Breast epithelium (tissue), 4 donors: ENCODE measurements at places on chromosomes 5 and 9. TPM values are rescaled to one million over a fixed set of nuclear protein-coding genes. Genes with fewer than 3 reads are reported as not detected.

- DNase-seq = peak; percentile 33
Observed at GRCh38 chr5:174311531-174312269, 266.2 kb downstream of the NSG2 start.

- no peak for DNase-seq
Observed at GRCh38 chr5:36724467-36725332, 118.3 kb downstream of the SLC1A3 start.

DNA sequence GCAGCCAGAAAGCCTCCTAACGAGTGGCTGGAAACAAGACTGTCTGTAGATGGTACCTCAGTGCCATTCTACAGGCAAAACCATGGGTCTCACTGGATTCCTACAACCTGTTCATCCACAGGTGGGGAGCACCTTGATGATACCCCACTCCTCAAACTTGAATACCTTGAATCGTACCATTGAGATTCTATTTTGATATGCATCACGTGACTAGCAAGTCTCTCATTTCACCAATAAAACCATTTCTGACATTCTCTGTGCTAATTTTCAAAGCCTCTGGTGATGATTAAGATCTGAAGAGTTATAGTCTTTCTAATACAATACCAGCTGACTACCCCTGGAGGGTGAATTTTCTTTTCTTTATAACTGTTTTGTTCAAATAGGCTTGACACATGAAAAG is 188.9 kb downstream of the ADAMTS12 start:
- no peak for DNase-seq

- DNase-seq = no peak
Observed at GRCh38 chr5:32767948-32768467, 56.9 kb downstream of the NPR3 start.

GRCh38 chr5:155293605-155294178 is 280.1 kb downstream of the KIF4B start:
- no peak for DNase-seq

The SPIN1 gene
- 103 TPM for total RNA-seq

DNA sequence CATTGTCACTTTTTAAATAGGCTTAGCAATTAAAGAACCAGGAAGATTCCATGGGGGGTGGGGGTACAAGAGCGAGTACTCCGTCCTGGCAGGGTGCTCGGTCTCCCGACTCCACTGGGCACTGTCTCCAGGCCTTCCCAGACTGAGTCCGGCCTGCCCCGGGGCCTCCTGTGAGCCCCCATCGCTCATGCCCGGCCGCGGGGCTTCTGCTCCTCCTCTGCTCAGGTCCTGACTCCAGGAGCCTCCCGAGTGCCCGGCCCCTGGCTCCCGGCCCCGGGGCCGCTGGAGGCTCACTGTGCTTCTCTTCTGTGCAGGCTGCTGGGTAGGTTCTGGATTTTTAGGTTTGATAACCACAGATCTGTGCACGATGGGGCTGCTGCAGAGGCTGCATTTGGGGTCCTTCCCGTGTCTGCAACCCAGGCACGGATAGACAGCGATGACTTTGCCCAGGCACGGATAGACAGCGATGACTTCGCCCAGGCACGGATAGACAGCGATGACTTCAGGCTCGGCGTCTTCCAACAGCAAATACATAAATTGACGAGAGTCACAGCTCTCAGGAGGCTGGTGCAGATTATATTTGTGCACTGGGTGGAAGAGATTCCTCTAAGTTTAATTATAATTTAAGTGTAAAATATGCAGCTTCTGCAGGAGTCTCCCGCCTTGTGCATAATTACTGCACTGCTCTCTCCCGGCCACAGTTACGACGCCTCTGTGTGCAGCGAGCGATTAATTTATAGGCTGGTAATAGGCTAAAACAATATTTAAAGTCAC is 74.8 kb upstream of the RXRA start:
- no peak for DNase-seq

The NOXA1 gene
- total RNA-seq = 2.9 TPM

- no peak for DNase-seq
Observed at GRCh38 chr9:109245310-109245897, 75.5 kb downstream of the EPB41L4B start.

DNA sequence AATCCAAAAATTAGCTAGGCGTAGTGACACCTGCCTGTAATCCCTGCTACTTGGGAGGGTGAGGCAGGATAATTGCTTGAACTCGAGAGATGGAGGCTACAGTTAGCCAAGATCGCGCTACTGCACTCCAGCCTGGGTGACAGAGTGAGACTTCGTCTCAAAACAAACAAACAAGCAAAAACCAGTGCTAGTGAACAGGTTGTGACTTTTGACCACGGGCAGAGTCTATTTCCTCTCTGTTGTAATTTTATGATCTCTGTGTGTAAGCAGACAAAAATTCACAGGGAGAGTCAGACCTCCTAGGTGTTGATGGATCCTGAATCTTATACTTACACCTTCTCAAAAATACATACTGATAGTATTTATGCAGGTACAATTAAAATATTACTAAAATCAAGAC is 65.8 kb downstream of the SPEF2 start:
- no peak for DNase-seq

The EEIG1 gene
- total RNA-seq = 19.7 TPM

The ZNF454 gene
- total RNA-seq = 5.2 TPM

DNA sequence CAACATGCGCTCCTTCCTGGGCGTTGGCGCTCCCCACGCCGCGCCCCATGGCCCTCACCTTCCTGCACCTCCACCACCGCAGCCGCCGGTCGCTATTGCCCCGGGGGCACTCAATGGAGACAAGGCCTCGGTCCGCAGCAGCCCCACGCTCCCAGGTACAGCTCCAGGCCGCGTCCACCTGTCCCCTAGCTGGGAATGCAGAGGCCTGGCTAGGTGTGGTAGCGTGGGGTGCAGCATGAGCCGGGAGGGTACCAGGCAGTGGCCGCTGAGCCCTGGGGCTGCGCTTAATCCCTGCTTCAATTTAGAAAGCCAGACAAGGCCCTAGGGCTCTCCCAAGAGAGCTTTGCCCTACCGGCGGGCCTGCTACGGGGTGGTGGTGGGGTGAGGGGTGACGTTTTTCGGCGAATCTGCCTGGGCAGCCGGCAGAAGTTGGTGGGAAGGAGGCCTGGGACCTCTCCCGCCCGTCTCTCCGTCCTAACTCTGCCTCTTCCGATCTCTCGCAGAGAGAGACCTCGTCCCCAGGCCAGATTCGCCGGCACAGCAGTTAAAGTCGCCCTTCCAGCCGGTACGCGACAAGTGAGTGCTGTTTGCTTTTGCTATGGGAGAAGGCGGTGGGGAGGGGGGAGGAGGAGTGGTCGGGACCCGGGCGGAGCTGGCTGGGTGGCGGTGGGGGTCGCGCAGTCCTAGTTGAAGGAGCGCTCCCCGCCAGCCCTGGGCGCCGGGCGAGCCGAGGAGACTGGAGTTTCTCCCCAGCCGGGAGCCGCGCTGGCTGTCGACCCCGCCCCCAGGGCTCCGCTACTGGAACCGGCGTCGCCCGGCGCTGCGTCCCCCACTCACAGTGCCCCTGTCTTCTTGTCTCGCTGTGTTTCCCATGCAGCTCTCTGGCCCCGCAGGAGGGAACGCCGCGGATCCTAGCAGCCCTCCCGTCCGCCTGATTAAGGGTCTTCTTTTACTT is 4.8 kb downstream of the IRX1 start:
- no peak for DNase-seq

GRCh38 chr9:129009584-129010141 is 18.5 kb downstream of the SH3GLB2 start:
- no peak for DNase-seq

DNA sequence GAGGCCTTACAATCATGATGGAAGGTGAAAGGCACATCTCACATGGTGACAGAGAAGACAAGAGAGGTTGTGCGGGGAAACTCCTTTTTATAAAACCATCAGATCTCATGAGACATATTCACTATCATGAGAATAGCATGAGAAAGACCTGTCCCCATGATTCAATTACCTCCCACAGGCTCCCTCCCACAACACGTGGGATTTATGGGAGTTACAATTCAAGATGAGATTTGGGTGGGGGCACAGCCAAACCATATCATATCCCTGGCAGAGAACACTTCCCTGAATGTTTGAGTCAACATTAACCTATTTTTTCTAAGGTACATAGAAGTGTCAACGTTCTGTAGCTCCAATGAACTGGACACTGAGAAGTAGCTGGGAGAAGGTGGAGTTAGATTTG is 280.9 kb downstream of the NFIB start:
- no peak for DNase-seq

The NR5A1 gene
- total RNA-seq = not detected
